ENCODE measurements at places on chromosomes 5 and 9.

DNA sequence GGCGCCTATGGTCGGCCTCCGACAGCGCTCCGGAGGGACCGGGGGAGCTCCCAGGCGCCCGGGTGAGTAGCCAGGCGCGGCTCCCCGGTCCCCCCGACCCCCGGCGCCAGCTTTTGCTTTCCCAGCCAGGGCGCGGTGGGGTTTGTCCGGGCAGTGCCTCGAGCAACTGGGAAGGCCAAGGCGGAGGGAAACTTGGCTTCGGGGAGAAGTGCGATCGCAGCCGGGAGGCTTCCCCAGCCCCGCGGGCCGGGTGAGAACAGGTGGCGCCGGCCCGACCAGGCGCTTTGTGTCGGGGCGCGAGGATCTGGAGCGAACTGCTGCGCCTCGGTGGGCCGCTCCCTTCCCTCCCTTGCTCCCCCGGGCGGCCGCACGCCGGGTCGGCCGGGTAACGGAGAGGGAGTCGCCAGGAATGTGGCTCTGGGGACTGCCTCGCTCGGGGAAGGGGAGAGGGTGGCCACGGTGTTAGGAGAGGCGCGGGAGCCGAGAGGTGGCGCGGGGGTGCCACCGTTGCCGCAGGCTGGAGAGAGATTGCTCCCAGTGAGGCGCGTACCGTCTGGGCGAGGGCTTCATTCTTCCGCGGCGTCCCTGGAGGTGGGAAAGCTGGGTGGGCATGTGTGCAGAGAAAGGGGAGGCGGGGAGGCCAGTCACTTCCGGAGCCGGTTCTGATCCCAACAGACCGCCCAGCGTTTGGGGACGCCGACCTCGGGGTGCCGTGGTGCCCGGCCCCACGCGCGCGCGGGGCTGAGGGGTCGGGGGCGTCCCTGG is 561 bp downstream of the DAPK1 start:
- no peak for DNase-seq
- no peaks in the 10 kb centered on the region for H3K4me1 ChIP-seq
- no peaks in the 10 kb centered on the region for H3K36me3 ChIP-seq
- peak overlapping the region; percentile 26 for H3K4me3 ChIP-seq

- DNase-seq: no peak
- no peak overlapping the region for H3K27ac ChIP-seq
- H3K36me3 ChIP-seq: peaks cover 39% of the 10 kb centered on the region
- no peaks in the 10 kb centered on the region for H3K27me3 ChIP-seq
- no peak overlapping the region for H3K4me3 ChIP-seq
Measured at GRCh38 chr5:34047774-34048572, 5.0 kb upstream of the C1QTNF3 start.

DNA sequence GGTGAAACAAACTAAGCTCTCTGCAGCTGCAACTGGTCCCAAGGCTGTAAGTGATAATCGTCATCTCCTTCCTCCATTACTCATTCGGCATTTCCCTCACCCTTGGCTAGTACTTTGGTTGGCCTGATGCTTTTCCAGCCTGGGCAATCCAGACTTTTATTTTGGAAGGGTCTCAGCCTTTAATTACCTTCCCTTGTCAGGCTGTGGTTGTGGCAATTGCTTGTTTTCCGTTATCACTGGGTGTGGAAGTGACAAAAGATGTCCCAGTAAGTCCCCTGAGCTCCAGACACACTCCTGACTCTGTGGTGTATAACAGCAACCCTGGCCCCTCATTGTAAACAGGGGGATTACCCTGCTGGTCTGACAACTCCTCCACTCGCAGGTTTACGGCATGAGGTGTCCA is 6.3 kb upstream of the FAF2 start:
- H3K36me3 ChIP-seq: no peaks in the 10 kb centered on the region
- no peak overlapping the region for H3K27ac ChIP-seq
- H3K4me3 ChIP-seq: no peak overlapping the region
- DNase-seq: no peak
- H3K4me1 ChIP-seq: peaks cover 9% of the 10 kb centered on the region
- H3K27me3 ChIP-seq: no peaks in the 10 kb centered on the region

GRCh38 chr9:133534346-133535291 is at the start of gene ADAMTSL2:
Gene ADAMTSL2 (plus strand): TSS chr9:133534704. CDS start chr9:133536713, 2,009 bp downstream.
- H3K4me1 ChIP-seq: peaks cover 11% of the 10 kb centered on the region
- peak within 1 kb of the TSS; percentile 57 for H3K4me3 ChIP-seq
- peak; percentile 72 for DNase-seq
- H3K27ac ChIP-seq: peak within 1 kb of the TSS; percentile 75
- H3K27me3 ChIP-seq: no peaks in the 10 kb centered on the region
- H3K36me3 ChIP-seq: no peaks in the 10 kb centered on the region

DNA sequence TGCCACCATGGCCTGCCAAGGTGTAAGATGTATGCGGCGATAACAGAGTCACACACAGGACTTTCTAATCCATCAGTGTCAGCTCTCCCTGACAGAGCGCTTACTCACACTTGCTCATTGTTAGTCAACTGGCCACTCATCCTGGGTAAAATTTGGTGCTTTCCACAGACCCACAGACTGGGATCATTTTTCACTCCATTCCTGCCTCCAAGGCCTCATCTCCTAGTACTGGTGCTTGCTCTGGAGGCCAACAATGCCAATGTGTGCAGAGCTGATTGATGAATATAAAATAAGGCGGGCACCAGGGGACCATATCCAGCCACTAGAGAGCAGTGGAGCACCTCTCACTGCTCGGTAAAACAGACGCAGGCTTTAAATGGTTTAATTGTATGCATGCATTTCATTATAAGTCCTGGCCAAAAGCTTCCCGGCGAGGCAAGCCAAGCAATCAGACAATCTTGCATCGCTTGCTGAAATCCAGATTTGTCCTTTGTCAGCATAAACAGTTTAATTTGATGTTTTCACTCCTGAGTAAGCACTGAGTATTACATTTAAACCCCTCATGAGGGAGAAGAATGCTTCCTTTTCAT is 22.3 kb downstream of the PSMB7 start:
- peaks cover 71% of the 10 kb centered on the region for H3K4me1 ChIP-seq
- no peak overlapping the region for H3K27ac ChIP-seq
- no peak overlapping the region for H3K4me3 ChIP-seq
- H3K27me3 ChIP-seq: no peaks in the 10 kb centered on the region
- no peak for DNase-seq

GRCh38 chr5:168728546-168729211 is 149.5 kb upstream of the PANK3 start:
- H3K36me3 ChIP-seq: no peaks in the 10 kb centered on the region
- no peak for DNase-seq
- peaks cover 11% of the 10 kb centered on the region for H3K27me3 ChIP-seq
- no peak overlapping the region for H3K4me3 ChIP-seq
- H3K27ac ChIP-seq: no peak overlapping the region

DNA sequence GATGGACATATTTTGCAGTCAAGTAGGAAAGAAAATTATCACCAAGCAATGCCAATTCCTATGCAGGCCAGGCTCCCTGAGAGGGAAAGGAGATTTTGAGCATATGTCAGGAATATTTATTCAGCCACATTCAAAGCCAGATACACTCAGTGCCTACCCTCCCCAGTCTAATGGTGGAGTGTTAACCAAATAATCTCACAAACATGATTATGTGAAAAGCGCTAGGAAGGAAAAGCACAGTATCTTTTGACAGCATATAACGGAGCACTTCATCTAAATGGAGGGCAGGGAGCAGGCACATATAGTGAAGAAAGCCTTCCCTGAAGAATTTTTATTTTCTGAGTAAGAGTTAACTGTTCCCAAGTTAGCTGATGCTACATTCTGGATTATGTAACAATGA is 80.3 kb upstream of the SLC30A5 start:
- H3K4me3 ChIP-seq: no peak overlapping the region
- H3K4me1 ChIP-seq: no peaks in the 10 kb centered on the region
- DNase-seq: no peak
- H3K36me3 ChIP-seq: no peaks in the 10 kb centered on the region

DNA sequence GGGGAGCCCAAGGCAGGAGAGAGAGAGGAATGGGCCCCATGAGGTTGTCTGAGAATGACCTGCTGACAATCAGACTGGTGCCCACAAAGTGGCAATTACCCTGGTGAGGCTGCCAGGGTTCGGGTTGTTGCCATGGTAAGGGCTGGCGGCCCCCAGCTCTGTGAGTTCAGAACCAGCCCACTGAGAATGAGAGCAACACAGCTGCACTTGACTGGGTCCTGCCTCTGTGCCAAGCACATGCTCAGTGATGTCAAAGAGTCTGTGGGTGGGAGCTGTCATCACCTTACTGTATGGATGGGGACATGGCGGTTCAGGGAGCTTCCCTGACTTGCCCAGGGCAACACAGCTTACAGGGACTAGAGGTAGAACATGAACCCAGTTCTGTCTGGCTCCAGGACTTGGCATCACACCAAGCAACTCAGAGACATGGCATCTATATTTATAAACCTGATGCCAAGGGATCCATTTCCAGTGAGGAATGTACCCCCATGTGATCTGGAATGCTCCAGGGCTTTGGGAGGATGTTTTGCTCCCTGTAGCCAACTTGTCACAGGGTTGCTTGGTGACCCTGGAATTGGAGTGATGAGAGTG is 38.2 kb upstream of the TEX48 start:
- H3K4me1 ChIP-seq: peaks cover 29% of the 10 kb centered on the region
- no peak overlapping the region for H3K27ac ChIP-seq
- no peak for DNase-seq

DNA sequence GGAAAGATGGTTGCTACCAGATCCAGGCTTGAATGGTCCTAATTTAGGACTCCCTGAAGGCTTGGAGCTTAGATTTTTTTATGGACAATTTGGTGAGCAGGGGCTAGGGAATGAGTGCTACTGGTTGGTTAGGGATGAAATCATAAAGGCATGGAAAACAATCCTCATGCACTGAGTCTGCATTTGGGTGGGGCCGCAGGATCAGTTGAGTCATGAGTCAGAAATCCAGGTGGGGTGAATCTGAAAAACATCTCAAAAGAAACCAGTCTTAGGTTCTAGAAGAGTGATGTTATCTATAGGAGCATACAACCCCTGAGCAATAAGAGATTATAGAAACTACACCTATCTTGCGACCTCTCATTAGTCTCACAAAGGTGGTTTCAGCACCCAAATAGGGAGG is 300.0 kb downstream of the KIF4B start:
- no peak for DNase-seq
- H3K4me1 ChIP-seq: no peaks in the 10 kb centered on the region
- H3K36me3 ChIP-seq: no peaks in the 10 kb centered on the region
- H3K4me3 ChIP-seq: no peak overlapping the region
- H3K27me3 ChIP-seq: peaks cover 13% of the 10 kb centered on the region

DNA sequence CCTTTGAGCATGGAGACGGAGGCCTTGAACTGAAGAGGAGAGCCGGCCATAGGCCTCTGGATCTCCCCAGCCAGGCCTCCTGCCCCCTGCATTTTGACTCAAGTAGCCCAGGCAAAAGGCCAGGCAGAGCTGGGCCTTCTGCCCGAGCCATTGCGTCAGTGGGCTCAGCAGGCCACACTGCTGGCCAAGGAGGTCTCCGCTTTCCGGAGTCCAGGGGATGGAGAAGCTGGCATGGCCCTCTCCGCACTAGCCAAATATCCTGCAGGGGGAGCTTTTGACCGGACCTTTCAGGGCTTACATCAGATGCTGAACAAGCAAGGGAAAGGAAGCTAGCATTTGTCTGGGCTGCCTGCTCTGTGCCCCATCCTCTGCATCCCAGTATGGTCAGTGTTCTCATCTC is 386.8 kb downstream of the TRIM36 start:
- H3K27me3 ChIP-seq: no peaks in the 10 kb centered on the region
- H3K36me3 ChIP-seq: no peaks in the 10 kb centered on the region
- no peaks in the 10 kb centered on the region for H3K4me1 ChIP-seq
- H3K27ac ChIP-seq: no peak overlapping the region

DNA sequence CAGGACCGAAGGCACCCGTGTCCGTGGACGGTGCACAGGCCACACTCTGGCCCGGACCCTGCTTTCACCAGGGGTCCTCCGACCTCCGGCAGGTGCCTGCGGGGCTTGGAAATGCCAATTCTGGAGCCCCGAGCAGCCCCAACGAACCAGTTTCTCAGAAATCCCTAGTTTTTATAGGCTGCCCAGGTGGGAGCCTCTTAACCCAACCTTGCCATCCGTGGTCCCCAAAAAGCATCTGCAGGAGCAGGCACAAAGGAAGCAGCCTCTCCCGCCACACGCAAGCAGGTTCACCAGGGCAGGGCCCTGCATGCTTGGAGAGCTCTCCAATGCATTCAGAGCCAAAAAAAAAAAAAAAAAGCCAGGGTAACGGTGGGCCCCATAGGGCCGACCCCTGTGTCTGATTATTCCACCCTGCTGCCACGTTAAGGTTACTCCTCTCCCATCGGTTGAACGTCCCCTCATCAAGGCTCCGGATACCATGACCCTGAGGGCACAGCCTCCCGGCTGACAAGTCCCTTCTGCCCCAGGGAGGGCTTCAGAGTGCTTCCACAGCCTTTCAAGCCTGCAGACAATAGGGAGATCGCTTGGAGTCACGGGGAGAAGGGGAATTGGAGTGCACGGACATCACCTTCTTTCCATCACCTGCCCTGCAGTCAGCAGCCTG is 796 bp upstream of the TPRN start:
- no peak for DNase-seq
- peak overlapping the region; percentile 76 for H3K4me3 ChIP-seq
- peaks cover 17% of the 10 kb centered on the region for H3K4me1 ChIP-seq
- no peaks in the 10 kb centered on the region for H3K27me3 ChIP-seq
- H3K36me3 ChIP-seq: no peaks in the 10 kb centered on the region
- H3K27ac ChIP-seq: peak overlapping the region; percentile 79

GRCh38 chr9:2021731-2022130 is 6.6 kb downstream of the SMARCA2 start:
- H3K4me3 ChIP-seq: peak overlapping the region; percentile 78
- no peaks in the 10 kb centered on the region for H3K27me3 ChIP-seq
- H3K4me1 ChIP-seq: peaks cover 79% of the 10 kb centered on the region
- H3K27ac ChIP-seq: peak overlapping the region; percentile 89

DNA sequence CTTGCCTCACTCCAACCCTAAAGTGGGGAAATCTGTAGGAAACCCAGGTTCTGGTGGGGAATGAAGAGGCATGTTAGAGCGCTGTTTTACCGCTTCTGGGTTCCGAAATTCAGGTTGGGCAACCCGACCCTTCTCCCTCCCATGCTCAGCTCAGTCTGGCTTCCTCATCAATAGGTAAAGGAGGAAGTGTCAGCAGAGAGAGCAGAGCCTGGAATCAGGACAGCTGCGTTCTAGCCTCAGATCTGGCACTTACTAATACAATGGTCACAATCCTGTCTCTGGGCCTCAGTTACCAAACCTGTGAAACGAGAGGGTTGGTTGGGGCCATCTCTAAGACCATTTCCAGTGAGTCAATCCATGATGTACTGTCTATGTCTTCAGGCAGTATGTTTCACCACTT is 16.2 kb upstream of the TNIP1 start:
- peaks cover 83% of the 10 kb centered on the region for H3K4me1 ChIP-seq

DNA sequence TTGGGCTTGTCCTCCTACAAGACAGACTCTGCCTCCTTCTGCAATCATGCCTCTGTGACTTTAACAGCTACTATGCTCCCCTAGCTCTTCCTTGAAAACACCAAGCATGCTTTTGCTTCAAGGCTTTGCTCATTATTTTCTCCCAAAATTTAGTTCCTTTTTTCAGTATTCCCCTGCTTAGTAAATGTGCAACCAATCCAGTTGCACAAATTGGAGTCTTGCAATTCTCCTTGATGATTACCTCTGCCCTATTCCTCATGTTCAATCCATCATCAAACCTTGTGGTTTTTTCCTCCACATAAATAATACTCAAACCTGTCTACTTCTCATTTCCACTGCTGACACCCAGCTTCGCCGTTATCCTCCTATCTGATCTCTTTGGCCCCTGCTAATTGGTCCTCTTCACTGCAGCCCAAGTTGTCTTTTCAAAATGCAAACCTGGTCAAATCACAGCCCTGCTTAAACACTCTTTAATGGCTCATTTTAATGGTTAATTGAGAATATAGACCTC is 296.3 kb downstream of the CWC27 start:
- H3K4me1 ChIP-seq: no peaks in the 10 kb centered on the region
- H3K4me3 ChIP-seq: no peak overlapping the region
- no peaks in the 10 kb centered on the region for H3K36me3 ChIP-seq
- no peak for DNase-seq
- no peak overlapping the region for H3K27ac ChIP-seq
